NCI-H1436 treated with DMSO at 0.1 percent for 48 hours (cell line): ENCODE measurements at places on chromosomes 3 and 15.

- no peak for DNase-seq
These were observed 41.8 kb upstream of the MYZAP start for GRCh38 chr15:57549935-57550334.

GRCh38 chr15:71532994-71533393 is 277.4 kb upstream of the NR2E3 start:
- DNase-seq: no peak

GRCh38 chr3:112508860-112509259 is 9.6 kb upstream of the BTLA start:
- no peak for DNase-seq

GRCh38 chr3:52704611-52705437 is 767 bp downstream of the GLT8D1 start:
- DNase-seq: no peak

DNA sequence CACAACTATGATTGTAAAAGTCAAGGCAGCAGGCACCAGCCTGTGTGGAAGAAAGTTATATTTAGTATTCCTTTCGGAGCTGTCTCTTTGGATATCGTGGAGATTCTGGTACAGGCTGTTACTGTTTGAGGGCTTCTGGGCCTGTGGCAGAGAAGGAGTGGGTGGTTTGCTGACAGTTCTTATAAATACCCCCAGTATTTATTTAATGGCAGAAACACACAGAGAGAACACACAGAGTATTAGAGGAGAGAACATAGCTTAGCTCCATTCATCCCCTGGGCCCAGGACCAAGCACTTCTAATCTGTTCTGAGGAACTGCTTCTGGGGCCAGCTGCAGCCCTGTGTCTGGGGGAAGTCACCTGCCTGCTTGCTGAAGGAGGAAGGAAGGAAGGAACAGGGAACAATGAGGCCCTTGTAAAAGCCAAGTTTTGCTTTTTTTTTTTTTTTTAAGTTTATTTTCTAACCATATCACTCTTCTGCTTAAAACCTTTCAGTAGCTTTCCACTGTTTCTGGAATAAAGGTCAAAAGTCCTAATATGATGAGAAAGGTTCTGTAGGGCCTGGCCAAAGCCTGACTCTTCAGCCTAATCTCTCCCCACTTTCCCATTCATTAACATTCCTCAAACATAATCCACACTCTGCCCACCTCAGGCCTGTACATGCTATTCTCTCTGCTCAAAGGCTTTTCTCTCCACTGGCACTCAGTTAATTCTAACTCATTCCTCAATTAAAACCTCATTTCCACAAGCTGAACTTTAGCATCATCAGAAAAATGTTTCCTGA is 11.8 kb upstream of the PP2D1 start:
- DNase-seq: no peak

- no peak for DNase-seq
These were observed 31.4 kb upstream of the PRTG start for GRCh38 chr15:55774113-55774970.

GRCh38 chr3:15845475-15845874 is 47.7 kb upstream of the ANKRD28 start:
- no peak for DNase-seq

DNA sequence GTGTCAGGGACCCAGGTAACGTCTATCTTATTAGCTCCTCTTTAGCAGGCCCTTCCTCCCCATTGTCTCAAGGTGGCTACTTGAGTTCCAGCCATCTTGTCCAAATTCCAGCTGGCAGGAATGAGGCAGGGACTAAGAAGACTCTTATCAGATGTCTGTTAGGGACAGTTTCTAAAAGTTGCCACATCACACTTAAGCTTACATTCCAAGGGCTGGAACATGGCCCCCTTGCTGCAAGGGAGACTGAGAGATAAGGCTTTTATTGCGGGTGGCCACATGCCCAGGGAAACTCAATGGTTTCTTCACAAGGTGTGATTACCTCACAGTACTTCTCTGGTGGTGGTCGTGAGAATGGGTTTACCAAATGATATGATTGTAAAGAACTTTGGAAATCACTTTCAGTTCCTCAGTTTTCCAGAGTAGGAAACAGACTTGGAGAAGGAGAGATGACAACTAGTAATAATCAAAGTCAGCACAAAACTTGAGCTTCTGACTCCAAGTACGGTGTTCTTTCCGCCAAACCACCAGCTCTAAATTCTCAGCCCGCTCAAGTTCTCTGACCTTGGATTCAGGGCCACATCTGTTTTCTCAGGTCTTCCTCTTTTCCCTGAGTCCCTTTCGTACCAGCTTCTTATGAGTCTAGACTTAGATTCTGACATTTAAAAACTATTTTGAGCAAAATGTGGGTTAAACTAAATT is 14.2 kb downstream of the PDIA5 start:
- DNase-seq: no peak

DNA sequence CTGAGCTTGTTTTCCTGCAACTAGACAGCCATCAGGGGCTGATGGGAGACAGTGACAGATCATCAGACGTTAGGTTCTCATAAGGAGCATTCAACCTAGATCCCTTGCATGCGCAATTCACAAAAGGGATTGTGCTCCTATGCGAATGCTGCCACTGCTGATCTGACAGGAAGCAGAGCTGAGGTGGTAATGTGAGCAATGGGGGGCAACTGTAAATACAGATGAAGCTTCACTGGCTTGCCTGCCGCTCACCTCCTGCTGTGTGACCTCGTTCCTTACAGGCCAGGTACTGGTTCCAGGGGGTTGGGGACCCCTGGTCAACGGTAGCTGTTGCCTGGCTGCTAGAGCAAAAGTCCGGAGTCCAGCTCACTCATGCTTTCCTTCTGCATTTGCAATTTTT is 26.4 kb upstream of the KCNAB1 start:
- DNase-seq: no peak

GRCh38 chr15:66496951-66497501 is 536 bp downstream of the SNAPC5 start:
- no peak for DNase-seq

DNA sequence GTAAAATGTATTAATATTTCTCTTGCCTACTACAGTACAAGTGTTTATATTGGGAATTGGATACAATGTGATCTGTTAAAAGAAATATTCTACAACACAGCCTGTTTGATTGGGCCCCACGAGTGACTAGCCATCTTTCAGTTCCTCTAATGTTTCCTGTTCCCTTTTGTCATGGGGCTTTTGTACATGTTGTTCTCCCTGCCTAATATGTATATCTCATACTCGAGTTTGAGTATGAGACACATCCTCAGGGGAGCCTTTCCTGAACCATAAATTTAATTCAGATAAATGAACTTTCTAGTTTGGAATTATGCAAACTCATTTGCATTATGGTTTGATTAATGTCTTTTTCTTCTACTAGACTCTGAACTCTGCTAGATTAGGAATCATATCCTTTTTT is 65.5 kb downstream of the MEF2A start:
- DNase-seq: no peak

GRCh38 chr3:38297947-38298711 is 16.0 kb downstream of the SLC22A14 start:
- no peak for DNase-seq

DNA sequence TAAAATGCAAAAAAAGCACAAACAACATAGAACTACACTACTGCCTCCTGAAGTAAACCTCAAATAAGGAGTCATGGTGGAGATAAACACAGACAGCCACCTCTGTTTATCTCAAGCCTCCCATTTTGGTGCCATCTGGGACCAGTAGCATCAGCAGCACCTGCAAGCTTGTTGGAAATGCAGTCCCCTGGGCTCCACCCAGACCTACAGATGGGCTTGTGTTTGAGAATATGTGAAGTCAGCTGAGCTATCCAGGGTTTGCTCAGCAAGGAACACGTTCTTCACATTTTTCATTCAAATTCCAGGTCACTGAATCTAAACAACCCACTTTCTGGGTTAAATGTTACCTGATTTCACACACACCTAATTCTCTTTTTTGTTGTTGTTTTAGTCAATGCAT is 45.5 kb downstream of the RASGRF1 start:
- no peak for DNase-seq

DNA sequence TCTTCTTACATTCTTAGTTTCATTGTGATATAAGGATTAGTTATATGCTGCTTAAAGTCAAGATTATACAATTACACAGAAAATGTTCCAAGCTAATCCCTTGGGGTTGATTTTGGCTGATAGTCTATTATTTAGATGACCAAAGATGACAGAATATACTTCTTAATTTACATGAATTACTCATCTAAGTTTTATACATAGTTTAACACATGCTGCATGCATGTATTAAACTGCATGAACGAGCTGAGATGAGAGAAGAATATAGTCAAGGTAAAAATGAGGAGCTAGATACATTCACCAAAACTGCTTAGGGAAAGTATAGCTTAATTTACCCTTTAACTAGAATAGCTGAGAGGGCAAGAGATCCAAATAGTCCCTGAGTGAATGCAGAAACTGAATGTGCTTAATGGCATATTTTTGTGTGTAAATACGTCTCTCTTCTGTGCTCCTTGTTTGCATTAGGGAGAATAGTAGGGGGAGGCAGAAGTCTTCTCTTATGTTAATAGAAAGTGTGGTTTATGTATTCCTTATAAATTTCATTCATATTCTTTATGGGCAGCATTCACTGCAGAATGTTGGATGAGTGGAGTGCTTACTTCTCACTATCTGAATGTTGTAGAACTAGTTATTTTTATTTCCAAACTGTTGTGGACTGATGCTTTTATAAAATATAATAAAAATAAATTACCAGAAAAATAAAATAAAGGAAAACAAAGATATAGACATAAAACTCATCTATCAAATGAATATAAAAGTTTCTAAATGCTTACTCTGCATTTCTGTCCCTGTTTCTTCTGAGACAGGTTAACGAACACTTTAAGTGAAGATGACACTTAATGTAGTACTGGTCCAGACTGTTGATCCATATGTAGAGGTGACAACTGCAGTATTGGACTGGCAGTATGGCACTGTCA is 327.8 kb downstream of the RBMS3 start:
- DNase-seq: no peak

GRCh38 chr15:63457379-63457778 is 47.0 kb upstream of the USP3 start:
- no peak for DNase-seq

GRCh38 chr15:92578096-92578835 is 77.3 kb downstream of the FAM174B start:
- DNase-seq: no peak

DNA sequence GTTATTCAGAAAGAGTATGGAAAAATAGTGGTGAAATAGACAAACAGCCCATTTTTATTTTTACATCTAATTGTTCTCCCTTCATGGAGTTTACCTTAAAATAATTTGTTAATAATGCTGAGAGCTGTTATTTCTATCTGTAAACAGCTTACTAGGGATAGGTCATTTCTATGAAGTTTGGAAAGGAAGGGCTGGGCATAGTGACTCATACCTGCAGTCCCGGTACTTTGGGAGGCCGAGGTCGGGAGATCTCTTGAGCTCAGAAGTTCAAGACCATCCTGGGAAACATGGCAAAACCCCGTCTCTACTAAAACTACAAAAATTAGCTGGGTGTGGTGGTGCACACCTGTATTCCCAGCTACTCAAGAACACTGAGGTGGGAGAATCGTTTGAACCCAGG is 624.3 kb upstream of the LMCD1 start:
- DNase-seq: no peak

GRCh38 chr15:101025896-101026631 is 106.9 kb downstream of the LRRK1 start:
- DNase-seq: no peak

GRCh38 chr15:60457985-60458384 is 21.0 kb downstream of the ICE2 start:
- DNase-seq: no peak

- no peak for DNase-seq
These were observed 30.2 kb downstream of the ZBTB11 start for GRCh38 chr3:101646726-101647125.

DNA sequence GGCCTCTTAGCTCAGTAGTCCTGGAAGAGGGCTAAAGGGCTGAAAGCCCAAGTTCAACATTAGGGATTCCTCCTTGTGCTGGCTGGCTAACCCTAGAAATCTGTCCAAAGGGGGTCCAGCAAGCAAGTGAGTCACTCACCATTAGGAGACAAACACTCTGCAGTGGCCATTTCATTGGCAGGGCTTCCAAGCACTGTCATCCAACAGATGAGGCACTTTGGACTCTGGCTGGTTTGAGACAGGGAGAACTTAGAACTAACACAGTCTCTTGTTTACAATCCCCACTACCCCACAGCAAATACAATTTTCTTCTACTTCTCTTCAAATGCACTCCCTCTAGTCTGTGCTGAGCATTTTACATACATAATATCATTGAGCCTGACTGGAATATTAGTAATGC is 10.1 kb upstream of the WNT5A start:
- DNase-seq: no peak

- DNase-seq: no peak
These were observed 291.0 kb downstream of the CLSTN2 start for GRCh38 chr3:140225996-140226395.

DNA sequence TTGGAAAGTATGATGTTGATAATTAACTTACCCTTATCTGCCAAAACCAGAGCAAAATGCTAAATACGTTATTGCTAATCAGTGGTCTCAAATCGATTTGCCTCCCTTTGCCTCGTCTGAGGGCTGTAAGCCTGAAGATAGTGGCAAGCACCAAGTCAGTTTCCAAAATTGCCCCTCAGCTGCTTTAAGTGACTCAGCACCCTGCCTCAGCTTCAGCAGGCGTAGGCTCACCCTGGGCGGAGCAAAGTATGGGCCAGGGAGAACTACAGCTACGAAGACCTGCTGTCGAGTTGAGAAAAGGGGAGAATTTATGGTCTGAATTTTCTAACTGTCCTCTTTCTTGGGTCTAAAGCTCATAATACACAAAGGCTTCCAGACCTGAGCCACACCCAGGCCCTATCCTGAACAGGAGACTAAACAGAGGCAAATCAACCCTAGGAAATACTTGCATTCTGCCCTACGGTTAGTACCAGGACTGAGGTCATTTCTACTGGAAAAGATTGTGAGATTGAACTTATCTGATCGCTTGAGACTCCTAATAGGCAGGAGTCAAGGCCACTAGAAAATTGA is 59.7 kb downstream of the DCUN1D1 start:
- no peak for DNase-seq

GRCh38 chr15:33910741-33911140 is 57.6 kb upstream of the CHRM5 start:
- no peak for DNase-seq

DNA sequence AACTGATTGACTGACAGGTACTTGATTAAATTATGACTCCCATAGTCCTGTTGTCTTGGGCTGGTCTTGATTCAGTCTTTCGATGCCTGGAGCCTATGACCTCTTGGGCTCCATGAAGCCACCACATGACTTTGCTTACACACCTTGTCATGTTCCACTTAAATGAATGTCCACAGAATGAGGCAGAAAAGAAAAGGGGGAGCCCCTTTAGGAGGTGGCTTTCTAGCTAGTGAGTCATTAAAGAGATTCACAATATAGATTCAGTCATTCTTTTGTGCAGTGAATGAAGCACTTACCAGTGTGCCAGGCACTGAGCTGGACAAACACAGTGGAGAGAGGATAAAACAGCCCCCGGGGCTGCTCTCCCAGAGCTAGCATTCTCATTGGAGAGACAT is 17.1 kb downstream of the VIPR1 start:
- DNase-seq: no peak
